Thyroid gland (tissue), 4 donors: ENCODE measurements at places on chromosomes 12 and 14.

DNA sequence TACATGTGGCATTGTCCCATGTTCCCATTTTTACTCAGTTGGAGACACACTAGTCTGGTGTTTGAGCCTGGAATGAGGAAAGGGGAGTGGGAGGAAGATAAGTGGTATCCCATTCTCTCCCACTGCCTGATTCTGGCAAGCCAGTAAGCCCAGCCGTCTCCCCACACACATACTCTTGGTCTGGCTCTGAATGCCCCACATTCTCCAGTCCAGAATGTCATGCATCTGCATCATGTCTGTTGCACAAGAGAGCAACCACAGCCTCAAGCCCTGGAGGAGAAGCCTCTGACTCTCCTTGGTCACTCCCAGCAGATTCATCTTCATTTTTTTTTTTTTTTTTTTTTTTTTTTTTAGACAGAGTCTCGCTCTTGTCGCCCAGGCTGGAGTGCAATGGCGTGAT is 48.0 kb downstream of the DRAM1 start:
- DNase-seq = peak; percentile 19

DNA sequence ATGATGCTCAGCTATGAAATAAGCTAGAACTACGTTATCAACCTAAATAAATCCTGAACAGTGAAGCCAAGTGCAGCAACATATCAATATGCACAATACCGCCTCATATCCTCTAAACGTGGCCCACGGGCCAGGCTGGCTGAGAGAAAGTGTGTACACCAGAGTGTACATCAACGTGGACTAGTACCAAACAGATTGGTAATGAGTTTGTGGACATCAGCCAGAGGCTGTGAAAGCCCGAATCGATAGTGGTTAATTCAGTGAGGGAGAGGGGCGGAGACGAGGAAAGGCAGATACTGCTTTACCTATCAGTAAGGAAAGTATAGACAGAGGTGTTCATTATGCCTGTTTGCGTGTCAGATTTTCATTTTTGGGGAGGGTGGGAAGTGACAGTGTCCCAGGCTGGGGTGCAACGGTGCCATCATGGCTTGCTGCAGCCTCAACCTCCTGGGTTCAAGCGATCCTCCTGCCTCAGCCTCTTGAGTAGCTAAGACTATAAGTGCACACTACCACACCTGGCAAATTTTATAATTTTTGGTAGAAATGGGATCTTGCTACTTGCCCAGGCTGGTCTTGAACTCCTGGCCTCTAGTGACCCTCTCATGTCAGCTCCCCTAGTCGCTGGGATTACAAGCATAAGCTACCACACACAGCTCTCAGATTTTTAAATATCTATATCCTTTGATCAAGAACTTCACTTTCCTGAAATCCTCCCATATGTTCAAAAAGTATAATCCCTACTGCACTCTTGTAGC is 50.1 kb downstream of the ANAPC7 start:
- no peak for DNase-seq

- DNase-seq = no peak
Observed at GRCh38 chr12:9051158-9051550, 61.8 kb downstream of the KLRG1 start.

GRCh38 chr14:75771595-75771994 is 110.5 kb downstream of the TTLL5 start:
- no peak for DNase-seq

DNA sequence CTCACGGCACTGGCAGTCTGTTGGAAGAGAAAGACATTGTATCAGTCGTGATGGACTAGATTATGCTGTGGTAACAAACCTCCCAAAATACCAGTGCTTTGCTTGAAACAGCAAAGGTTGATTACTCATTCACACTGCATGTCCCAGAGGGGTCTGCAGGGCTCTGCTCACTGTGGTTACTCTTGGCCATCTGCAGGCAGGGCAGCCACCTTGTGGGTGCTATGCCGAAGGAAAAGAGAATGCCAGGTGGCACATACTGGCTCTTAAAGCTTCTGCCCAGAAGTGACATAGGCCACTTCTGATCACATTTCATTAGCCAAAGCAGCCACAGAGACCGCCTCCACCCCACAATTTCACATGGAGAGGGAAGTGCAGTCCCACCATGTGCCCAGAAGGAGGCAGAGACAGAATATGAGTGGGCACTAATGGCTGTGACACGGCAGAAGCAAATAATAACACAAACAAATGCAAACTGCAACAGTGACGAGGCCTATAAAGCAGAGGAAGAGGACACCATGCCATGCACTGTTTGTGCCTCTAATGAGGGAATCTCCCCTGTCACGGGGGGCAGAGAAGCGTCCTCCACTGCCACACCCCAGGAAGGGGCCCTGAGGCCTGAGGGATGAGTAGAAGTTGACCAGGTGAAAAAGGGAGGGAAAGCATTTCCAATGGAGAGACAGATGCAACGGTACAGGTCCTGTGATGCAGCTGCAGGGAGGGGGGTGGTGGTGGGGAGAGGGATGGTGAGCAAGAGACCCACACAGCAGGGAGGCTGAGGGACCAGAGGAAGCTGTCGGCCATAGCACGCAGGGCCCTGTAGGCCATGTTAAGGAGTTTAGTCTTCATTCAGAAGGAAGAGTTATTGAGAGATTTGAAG is 51.7 kb upstream of the KICS2 start:
- no peak for DNase-seq

GRCh38 chr12:948238-948637 is 1.3 kb downstream of the RAD52 start:
- DNase-seq = peak; percentile 25

GRCh38 chr12:6644257-6644596 is 3.0 kb downstream of the ACRBP start:
- DNase-seq = no peak
